NCI-H748 treated with DMSO at 0.1 percent for 48 hours (cell line): ENCODE measurements at places on chromosomes 7 and 10.

DNA sequence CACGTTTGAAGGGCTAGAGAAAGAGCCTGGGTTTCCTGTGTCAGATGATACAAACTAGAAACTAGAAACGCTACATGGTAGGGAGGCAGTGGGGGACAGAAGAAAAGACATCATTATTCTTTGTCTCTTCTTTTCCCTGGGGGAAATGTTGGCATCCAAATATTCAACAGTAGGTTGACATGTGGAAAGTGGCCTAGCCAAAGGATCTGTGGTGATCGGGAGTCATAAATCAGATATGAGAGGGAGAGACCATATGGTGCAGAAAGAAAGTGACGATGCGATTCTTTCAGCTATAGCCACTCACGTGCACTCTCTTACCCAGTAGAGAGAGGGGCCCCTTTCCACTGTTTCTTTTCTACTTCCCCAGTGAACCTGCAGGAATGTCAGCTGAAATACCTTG lies 964.7 kb downstream of the LRMDA start:
- DNase-seq: no peak

DNA sequence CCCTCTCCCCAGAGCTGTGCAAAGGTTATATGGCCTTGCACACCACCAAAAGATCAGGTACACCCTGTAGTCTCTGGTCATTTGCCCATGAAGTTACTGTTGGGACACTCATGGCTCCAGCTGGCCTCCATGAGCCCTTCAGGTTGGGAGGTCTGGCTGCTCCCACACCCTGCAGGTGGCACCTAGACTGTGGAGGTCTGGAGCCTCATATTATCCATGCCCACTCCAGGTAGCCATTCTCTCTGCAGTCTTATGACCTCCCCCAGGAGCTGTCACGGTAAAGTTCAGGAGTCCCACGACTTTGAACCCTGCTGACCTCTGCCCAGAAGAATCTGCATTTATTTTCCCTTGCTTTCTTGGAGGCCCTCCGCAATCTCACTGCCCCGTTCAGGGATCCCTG lies 39.2 kb upstream of the GAD2 start:
- no peak for DNase-seq

DNA sequence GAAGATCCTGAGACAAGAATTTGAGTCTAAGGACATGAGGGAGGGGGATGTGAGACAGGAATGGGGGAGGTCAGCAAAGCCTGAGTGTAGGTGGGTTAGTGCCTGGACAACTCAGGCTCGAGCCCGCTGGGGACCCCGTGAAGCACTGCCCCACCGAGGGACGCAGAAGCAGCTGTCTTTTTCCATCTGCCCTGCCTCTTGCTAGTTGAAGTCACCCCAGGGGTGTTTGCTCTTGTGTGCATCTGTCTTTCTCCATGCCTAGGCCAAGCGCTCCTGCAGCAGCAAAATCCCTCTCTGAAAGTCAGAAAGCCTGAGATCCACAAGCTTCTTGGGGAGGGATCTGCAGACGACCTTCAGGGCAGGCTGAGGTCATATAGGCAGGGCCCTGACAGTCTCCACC lies 79.0 kb upstream of the CELF2 start:
- DNase-seq: no peak

DNA sequence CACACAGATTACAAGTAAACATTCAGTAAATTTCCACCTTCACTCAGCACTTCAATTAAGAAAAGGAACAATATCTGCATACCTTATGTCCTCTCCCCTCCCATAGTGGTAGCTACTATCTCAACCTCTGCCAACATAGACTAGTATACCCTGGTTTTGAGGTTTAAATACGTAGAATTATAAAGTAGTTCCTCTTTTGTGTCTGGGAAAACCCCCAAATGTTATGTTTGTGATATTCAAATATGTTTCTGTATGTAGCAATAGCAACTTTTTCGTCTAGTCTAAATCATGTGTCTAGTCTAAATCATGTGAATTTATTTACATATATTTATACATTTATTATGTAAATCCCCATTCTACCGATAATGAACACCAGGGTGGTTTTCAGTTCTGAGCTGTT lies 13.2 kb upstream of the CAMK2B start:
- DNase-seq: no peak

DNA sequence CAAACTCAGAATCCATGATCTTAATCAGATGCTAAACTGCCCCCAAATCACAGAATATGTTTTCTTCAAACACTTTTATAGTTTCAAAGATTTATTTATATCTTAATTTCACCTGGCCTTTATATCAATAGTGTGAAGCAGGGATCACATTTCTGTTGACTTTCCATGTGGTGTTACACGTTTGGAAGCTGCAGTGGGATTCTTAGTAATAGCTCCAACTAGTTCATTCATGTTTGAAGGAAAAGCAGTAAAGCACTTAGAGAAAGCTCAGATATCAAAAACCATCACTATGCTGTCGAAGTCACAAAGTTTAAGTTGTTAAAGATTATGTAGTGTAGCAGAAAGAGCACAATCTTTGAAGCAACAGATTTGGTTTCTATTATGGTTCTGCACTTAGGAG lies 16.8 kb downstream of the ENO4 start:
- DNase-seq: no peak

GRCh38 chr10:71581376-71581775 lies 138.2 kb downstream of the C10orf105 start:
- DNase-seq: no peak

DNA sequence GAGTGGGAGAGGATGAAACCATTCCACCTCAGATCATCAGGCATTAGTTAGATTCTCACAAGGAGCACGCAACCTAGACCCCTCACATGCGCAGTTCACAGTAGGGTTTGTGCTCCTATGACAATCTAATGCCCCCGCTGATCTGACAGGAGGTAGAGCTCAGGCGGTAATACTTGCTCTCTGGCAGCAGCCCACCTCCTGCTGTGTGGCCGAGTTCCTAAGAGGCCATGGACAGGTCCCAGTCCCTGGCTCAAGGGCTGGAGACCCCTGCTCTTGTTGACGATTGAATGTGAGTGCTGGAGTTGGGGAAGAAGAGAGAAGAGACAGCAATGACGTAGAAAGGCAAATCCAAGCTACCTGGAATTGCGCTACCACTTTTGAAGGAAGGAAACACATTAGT lies 267.2 kb downstream of the TFEC start:
- no peak for DNase-seq

DNA sequence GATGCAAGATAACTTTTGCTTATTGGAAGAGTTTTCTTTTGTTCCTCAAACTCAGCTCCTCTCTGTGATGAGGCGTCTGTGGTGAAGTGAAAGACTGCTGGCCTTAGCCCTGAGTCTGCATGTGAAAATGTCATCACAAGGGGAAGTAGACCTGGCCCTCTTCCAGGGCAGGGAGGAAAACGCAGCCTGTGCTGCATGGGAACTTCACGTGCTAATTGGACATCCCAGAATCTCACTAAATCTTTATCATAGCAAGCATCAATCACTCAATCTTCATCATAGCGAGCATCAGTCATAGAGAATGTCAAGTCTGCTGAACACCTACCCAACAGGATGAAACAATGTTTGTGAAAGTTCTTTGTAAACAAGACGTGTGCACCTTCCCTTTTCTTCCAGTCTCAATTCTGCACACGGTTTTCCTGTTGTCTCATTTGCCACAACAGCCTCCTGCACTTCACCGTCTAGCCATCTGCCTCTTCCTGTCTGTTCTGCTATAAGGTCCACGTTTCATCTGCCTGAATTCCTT lies 314.6 kb downstream of the FRMD4A start:
- no peak for DNase-seq

- no peak for DNase-seq
Measured at GRCh38 chr10:108615576-108616320, 1307.6 kb downstream of the XPNPEP1 start.

DNA sequence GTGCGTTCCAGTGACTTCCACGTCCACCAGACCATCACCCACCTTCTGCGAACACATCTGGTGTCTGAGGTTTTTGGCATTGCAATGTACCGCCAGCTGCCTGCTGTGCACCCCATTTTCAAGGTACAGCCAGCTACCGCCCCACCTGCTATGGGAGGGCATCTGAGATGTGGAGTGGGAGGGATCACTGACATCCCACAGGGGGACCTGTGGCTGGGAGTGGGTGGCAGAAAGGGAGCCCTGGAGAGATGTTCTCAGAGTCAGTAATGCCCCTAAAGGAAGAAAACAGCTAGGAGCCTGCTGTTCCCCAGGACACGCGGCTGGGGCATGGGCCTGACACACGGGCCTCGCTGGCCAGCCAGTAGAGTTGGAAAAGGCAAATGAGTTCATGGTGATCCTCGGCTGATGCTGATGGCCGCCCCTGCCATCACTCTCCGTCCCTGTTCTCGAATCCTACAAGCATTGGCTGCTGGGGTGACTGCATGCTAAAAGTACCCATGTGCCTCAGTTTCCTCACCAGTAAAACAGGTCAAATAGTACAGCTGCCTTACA lies 66.6 kb downstream of the ALOX5 start:
- no peak for DNase-seq

DNA sequence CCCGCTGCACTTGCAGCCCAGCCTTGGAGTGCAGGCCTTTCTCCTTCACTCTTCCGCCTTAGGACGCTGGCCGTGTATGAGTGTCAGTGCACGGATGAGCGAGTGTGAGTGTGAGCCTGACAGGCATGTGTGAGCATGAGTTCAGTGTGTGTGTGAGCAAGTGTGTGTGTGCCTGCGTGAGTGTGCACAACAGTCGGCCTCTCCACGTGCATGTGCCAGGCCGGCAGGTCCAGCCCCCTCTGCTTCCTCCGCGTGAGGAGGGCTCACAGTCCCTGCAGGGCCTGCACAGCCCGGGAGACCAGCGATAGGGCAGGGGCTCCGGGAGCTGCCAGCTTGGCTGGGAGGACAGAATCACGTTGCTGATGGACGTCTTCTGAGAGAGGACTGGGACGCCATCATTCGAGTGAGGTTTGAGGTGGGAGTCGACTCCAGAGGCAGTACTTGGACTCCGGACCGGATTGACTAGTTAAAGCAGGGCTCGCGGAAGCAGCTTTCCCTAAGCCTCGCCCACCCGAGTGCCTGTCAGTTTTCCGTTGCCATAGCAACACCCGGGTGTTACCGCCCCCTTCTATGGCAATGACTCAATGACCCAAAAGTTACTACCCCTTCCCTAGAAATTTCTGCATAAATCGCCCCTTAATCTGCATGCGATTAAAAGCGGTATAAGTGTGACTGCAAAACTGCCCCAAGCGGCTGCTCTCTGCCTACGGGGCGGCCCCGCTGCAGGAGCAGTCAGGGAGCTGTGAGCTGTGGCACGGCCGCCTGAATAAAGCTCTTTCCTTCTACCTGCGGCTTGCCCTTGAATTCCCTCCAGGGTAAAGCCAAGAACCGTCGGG lies 19.6 kb upstream of the CFAP46 start:
- no peak for DNase-seq

GRCh38 chr7:5397736-5398135 lies 25.9 kb downstream of the TNRC18 start:
- no peak for DNase-seq

DNA sequence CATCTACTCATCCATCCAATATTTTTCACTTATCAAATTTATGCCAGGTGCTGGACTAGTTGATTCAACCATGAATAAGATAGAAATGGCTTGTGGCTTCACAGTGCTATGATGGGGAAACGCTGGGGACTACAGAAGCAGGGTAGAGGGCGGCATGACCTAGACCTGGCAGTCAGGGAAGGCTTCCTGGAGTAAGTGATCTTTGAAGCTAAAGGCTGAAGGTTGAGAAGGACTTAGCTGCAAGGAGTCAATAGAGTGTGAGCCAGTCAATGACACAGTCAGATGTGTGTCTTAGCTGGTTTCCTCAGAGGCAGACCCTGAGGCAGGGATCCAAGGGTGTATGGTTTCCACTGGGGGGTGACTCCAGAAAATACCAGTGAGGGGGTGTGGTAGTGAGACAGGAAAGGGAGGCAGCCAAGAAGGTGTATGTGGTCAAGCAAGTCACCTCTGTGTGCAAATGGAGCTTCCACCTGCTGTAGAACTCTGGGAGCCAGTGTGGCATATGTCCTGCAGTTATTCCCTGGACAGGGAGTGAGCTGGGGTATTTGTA lies 10.3 kb downstream of the PRF1 start:
- no peak for DNase-seq

GRCh38 chr7:159122276-159122675 lies 22.4 kb downstream of the VIPR2 start:
- DNase-seq: no peak

- no peak for DNase-seq
Measured at GRCh38 chr10:100808876-100809275, 63.5 kb downstream of the PAX2 start.

GRCh38 chr7:16883918-16884317 lies 2.1 kb upstream of the AGR3 start:
- no peak for DNase-seq

- no peak for DNase-seq
Measured at GRCh38 chr7:134842062-134842461, 62.6 kb downstream of the CALD1 start.

DNA sequence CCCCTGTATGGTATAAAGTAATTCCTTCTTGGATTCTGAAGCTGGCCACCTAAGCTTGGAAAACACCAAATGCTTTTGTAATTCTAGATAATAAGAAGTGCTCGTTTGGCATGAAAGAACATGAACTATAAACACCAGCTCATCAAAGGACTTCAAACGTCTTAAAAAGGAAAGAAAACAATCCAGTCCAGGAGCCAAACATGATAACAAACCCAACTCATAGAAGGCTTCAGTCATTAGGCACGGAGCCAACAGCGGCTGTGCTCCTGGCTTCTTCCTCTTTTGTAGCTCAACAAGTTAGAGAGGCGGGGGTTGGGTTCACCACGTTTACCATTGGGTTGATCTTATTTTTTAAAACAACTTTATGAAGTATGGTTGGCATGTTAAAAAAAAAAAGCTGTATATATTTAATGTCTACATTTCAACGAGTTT lies 56.4 kb upstream of the ECHDC3 start:
- DNase-seq: peak; percentile 17

GRCh38 chr7:129750091-129750490 lies 138.6 kb downstream of the NRF1 start:
- DNase-seq: no peak

DNA sequence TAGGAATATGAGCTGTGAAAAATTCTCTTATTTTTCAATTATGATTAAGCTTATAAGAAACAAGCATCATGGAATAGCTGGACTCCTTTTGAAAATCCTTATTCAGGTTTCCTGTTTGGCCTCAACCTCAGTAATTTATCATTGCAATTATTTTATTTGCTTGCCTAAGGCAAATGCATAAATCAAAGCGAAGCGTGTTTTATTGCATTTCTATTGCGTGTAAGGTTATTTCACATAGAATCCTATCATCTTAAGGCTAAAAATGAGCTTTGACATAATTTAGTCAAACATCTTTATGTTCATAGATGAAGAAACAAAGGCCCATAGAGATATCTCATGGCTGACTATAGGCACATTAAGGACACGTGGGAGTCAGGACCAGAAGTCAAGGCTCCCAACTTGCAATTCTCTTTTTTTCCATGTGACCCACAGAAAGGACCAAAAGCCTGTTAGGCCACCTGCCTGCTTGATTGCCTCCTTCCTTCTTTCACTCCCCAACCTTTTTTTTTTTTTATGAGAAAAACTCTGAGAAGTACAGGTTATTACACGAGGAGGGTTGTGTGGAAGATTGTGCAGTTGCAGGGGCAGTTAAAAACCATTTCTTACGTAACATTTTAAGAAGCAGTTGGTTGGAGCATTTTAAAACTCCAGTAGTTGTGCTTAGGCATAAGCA lies 261.0 kb downstream of the HDAC9 start:
- DNase-seq: no peak
